ENCODE measurements at places on chromosomes 12 and 14. TPM values are rescaled to one million over a fixed set of nuclear protein-coding genes. Genes with fewer than 3 reads are reported as not detected.
A peak's percentile ranks its signal among the peaks of the same experiment; 100 is the strongest.

- DNase-seq, result no peak
These were observed 2.3 kb downstream of the FOXJ2 start for GRCh38 chr12:8034802-8035201.

- DNase-seq, result no peak
These were observed 404.4 kb downstream of the FLRT2 start for GRCh38 chr14:85934123-85934885.

DNA sequence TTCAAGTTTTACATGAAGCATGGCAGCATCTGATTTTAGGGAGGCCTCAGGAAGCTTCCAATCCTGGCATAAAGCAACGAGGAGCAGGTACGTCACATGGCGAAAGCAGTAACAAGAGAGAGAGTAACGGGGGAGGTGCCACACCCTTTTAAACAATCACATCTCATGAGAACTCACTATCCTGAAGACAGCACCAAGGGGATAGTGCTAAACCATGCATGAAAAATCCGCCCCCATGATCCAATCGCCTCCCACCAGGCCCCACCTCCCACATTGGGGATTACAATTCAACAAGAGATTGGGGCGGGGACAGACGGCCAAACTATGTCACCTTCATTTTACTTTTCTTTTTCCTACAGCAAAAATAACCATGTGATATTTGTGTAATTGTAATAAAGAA lies 7.2 kb upstream of the MAP3K9 start:
- no peak for DNase-seq

DNA sequence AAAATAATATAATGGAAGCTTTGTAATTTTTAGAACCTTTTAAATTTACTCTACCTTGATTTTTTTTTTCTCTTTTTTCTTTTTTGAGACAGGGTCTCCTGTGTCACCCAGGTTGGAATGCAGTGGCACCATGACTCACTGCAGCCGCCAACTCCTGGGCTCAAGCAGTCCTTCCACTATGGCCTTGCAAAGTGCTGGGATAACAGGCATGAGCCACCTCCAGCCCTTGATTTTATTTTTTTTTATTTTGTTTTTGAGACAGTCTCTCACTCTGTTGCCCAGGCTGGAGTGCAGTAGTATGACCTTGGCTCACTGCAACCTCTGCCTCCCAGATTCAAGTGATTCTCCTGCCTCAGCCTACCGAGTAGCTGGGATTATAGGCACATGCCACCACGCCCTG lies 65.3 kb upstream of the TRAF3 start:
- no peak for DNase-seq

DNA sequence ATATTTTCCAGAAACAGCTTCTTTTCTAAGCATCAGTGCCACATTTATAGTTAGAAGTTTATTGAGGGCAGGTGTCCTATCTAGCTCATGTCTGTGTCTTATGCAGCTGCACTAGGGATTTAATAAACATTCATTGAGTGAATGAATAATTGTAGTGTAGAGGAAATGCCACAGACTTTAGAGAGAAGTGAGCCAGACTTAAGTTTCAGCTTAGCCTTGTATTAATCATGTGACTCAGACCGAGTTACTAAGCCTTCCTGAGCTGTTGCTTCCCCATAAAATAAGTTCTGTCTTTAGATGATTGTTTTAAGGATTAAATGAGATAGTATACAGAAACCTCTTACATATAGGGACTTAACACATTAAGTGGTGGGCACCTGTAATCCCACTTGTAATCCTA lies 236.1 kb upstream of the DDHD1 start:
- DNase-seq, result no peak

- no peak for DNase-seq
These were observed 196.6 kb downstream of the GLT1D1 start for GRCh38 chr12:129049917-129050316.

Gene TNFRSF1A
- 50.8 TPM for polyA plus RNA-seq

DNA sequence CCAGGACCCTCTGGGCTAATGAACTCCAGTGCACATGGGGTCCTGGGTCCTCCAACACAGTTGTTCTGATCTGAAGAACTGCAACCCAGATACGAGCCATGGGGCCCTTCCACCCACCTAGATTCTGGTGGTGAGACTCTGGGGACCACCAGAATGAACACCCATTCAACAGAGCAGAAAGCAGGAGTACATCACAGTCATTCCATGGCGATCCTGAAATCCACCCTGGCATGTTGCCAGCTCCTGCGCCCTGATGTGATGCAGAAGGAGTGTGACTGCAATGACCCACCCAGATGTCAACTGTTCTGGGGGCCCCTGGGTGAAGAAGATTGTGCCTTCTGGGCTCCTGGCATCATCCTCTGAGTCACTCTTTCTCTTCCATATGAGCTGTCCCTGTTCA lies 211.6 kb downstream of the KIF26A start:
- DNase-seq, result no peak

- no peak for DNase-seq
These were observed 4.5 kb downstream of the NOP2 start for GRCh38 chr12:6563448-6564050.

Gene HNF1A
- not detected for polyA plus RNA-seq

DNA sequence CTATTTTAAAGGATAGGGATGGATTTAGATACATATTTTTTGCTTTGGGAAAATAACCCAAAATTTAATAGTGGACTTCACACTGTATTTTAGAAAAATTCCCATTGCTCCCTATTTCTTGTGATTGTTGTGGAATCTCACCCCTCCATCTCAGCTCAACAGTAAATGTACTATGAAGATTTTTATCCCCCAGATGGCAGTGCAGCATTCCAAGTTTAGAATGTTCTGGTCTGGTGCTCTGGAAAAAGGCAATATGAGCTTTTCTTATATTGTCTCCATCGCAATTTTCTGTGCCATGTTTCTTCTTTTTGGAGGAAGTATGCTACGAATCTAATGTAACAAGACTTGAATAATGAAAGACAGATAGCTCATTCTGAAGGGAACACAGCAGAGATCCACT lies 471.7 kb upstream of the SYT1 start:
- DNase-seq, result no peak

DNA sequence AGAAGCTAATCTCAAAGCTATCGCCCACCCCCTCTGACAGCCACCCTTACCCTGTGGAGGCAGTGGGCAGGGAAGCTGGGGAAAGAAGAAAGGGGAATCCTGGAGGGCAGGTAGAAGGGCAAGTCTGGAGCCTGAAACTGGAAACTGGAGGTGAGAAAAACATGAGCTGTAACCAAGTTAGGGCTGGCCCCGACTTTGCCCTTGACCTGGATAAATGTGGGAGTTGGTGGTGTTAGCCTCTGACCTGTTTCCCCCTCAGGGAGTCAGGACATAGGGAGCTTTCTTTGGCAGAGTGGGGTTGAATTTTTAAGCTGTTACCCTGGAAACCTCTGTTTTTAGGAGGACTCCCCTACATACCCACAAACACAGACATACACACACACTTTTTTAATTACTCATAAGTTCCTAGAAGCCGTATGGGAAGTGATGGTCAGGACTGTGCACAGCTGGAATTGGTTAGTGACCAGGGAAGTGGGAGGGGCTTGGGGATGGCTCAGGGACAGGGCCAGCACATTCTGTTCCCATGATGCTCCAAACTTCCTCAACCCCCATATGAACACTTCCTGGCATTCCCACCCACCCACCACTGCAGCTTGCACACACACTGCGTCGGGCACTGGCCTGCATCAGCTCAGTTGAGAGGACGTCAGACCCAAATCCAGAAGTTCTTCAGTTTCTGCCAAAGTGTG lies 5.0 kb upstream of the MMP19 start:
- DNase-seq, result peak; percentile 93

GRCh38 chr12:23559268-23559753 lies 390.2 kb downstream of the SOX5 start:
- DNase-seq, result no peak

DNA sequence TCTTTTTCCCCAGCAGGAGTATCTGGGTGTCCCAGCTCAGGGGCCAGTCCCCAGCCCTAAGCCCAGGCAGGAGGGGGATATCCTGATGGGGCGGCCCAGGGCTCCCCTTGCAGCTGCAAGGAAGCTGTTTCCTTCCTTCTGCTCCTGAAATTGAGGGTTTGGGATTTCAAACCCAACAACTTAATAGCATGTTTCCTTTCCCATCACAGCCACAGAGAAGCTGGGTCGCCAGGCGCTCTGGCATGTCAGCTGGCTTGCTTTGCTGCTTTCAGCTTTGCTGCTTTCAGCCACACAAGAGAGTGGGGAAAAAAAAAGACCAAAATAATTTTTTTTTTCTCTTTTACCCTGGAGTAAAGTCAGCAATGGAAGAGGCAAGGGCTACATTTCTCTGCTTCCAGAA lies 30.0 kb downstream of the HVCN1 start:
- DNase-seq, result no peak

Gene PRKD1
- 28.1 TPM for polyA plus RNA-seq

Gene TDRD9
- polyA plus RNA-seq, result 0.62 TPM

- no peak for DNase-seq
These were observed 364.5 kb downstream of the ADGRD1 start for GRCh38 chr12:131318045-131318685.

Gene DNAAF2
- 7.3 TPM for polyA plus RNA-seq

- DNase-seq, result no peak
These were observed 5.8 kb downstream of the KTN1 start for GRCh38 chr14:55585854-55586253.

DNA sequence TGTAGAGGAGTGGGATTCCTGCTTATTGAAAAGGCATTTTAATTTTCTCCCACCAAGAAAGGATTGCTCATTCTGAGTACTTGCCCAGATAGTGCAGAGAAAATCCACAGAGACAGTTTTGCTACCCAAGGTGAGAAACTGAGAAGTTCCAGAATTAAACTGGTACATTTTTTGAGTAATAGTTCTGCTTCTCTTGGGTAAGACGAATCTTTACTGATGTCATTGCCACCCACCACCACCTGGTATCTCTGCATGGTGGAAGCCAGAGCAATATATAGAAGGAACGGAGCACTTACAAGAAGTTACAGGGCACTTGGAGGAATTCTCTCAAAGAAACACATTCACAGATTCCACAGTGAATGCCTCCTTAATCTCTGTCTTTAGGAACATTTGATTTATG lies 20.7 kb upstream of the FRMD6 start:
- no peak for DNase-seq

- DNase-seq, result no peak
These were observed 7.4 kb upstream of the TUBA1B start for GRCh38 chr12:49138587-49138986.

DNA sequence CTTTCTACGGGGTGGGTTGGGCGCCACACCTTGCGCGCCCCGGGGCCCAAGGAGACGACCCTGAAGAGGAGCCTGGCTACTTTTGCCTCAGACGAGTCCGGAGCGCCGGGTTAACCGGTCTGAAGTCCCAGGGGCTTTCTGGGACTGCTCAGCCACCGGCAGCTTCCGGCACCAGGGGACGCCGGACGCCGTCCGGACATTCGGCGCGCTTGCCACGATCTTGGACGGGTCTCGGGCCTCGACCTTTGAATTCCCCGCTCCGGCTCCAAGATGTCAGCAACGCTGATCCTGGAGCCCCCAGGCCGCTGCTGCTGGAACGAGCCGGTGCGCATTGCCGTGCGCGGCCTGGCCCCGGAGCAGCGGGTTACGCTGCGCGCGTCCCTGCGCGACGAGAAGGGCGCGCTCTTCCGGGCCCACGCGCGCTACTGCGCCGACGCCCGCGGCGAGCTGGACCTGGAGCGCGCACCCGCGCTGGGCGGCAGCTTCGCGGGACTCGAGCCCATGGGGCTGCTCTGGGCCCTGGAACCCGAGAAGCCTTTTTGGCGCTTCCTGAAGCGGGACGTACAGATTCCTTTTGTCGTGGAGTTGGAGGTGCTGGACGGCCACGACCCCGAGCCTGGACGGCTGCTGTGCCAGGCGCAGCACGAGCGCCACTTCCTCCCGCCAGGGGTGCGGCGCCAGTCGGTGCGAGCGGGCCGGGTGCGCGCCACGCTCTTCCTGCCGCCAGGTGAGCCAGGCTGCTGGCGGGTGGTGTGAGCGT lies at the start of gene ACOT4:
ACOT4 (plus strand) TSS at position 184 of the 760 bp plus-strand sequence; CDS start at position 271, 87 bp downstream.
- DNase-seq, result no peak

DNA sequence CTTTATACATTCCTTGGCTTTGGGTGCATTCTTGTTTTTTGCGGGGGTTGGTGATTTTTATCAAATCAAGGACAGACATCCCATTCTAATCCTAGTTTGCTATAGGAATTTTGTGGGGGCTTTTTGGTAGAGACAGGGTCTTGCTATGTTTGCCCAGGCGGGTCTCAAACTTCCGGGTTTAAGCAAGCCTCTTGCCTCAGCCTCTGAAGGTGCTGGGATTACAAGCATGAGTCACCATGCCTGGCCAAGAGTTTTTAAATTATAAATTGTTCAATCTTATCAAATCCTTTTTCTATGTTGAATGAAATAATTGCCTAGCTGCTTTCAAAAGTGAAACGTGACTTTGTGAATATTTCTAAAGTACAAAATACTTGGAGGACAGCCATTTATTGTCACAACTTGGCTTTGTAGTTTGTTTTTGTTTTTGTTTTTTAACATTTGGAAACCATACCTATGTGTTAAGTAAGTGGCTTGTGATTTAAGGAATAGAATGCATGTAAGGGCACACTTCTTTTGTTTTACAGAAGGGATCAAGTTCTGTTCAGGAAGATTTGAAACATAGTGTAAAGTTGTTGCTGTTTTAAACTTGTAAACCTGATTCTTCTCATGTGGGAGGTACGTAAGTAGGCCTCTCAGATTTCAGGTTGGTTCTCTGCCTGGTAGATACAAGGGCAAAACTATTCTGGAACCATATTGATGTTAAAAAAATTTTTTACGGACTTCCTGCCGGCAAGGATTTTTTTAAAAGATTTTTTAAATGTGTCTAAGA lies 13.4 kb downstream of the MARK3 start:
- no peak for DNase-seq

Gene WSCD2
- polyA plus RNA-seq, result 1.9 TPM
